ENCODE measurements at places on chromosomes 1 and 21. TPM values are rescaled to one million over a fixed set of nuclear protein-coding genes. Genes with fewer than 3 reads are reported as not detected.

The AKR1A1 gene
- total RNA-seq = 182 TPM

The PHLDA3 gene
- total RNA-seq = 18.5 TPM

The OR2T29 gene
- total RNA-seq = not detected

The PTPRC gene
- total RNA-seq = not detected

The KRTAP21-2 gene
- total RNA-seq = not detected

The ST6GALNAC5 gene
- 141 TPM for total RNA-seq

The LAPTM5 gene
- 0.56 TPM for total RNA-seq

The S100A3 gene
- total RNA-seq = not detected

The DPYD gene
- 12.8 TPM for total RNA-seq

The FAM72C gene
- 0.22 TPM for total RNA-seq

The LRRC40 gene
- total RNA-seq = 47.2 TPM

The OR2G6 gene
- not detected for total RNA-seq

The SESN2 gene
- 57.2 TPM for total RNA-seq

The KRTAP19-6 gene
- not detected for total RNA-seq

The INAVA gene
- 2.4 TPM for total RNA-seq

The GBP6 gene
- not detected for total RNA-seq

The EEIG2 gene
- 93.1 TPM for total RNA-seq

The GCSAML gene
- not detected for total RNA-seq

The CMPK1 gene
- total RNA-seq = 60.4 TPM

The ERG gene
- not detected for total RNA-seq

The RSPH1 gene
- total RNA-seq = 0.42 TPM

The SLC44A3 gene
- total RNA-seq = 129 TPM

The GRIK1 gene
- total RNA-seq = 0.39 TPM

The GJA5 gene
- not detected for total RNA-seq

The LENEP gene
- total RNA-seq = 1.3 TPM

The COA6 gene
- 14.6 TPM for total RNA-seq

The SH2D1B gene
- not detected for total RNA-seq

The SWT1 gene
- 15.5 TPM for total RNA-seq

The MTMR11 gene
- total RNA-seq = 2.6 TPM

The C1QB gene
- total RNA-seq = not detected

The MIXL1 gene
- total RNA-seq = 0.54 TPM

The ERVH48-1 gene
- total RNA-seq = 0.59 TPM

The HPCAL4 gene
- not detected for total RNA-seq

The LIN28A gene
- 97.3 TPM for total RNA-seq

The FCAMR gene
- total RNA-seq = not detected

The LDLRAD2 gene
- not detected for total RNA-seq
